ENCODE measurements at places on chromosomes 7 and 10.

GRCh38 chr7:70926666-70927065 lies 205.3 kb upstream of the GALNT17 start:
- no peak for DNase-seq

DNA sequence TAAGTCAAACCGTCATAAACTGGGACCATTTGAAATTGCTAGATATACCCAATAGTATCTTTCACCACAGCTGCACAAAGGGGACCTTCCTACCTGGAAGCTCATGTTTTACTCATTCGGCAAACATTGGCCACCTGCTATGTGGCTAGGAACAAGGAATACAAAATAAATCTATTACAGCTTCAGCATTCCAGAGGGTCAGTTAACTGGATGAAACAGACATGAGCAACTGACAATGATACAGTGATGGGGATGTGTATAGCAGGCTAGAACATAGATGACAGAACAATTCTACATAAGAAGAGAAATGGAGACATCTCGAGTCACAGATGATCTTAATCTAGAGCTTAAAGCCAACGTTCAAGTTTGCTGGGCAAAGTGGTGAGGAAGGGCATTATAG lies 3.1 kb upstream of the SMURF1 start:
- DNase-seq, result no peak

- DNase-seq, result no peak
Measured at GRCh38 chr10:30398788-30399187, 35.2 kb upstream of the MAP3K8 start.

DNA sequence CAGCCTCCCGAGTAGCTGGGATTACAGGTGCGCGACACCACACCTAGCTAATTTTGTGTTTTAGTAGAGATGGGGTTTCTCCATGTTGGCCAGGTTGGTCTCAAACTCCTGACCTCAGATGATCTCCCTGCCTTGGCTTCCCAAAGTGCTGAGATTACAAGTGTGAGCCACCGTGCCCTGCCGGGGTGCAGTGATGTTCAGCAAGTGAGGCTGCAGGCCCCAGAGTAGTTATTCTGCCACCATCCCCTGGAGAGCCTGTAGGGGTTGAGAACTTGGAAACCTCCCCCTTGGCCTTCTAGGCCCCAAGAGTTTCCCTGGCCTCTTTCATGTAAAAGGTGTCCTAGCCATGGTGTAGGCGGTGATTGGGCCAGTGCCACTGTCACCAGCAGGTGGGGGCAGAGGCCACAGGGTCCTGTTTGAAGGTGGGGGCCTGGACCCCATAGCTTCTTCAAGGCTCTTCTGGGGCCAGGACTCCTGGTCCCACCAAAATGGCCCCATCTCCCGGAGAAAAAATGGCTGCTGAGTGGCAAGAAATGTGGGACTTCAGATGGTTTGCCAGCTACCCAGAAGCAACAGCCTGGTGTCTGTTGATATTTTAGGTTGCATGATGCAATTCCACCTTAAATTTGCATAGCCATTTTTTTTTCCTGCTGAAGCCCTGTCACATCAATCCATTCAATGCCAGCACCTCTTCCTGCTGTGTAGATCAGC lies 25.5 kb upstream of the INMT start:
- no peak for DNase-seq
